ENCODE measurements at places on chromosomes 4 and X.
A peak's percentile ranks its signal among the peaks of the same experiment; 100 is the strongest.

DNA sequence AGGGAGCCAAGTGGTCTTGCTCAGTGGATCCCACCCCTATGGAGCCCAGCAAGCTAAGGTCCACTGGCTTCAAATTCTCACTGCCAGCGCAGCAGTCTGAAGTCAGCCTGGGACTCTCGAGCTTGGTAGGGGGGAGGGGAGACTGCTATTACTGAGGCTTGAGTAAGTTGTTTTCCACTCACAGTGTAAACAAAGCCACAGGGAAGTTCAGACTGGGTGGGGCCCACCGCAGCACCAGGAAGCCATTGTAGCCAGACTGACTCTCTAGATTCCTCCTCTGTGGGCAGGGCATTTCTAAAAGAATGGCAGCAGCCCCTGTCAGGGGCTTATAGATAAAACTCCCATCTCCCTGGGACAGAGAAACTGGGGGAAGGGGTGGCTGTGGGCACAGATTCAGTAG, 721.0 kb upstream of the NDST4 start:
- no peak for DNase-seq

DNA sequence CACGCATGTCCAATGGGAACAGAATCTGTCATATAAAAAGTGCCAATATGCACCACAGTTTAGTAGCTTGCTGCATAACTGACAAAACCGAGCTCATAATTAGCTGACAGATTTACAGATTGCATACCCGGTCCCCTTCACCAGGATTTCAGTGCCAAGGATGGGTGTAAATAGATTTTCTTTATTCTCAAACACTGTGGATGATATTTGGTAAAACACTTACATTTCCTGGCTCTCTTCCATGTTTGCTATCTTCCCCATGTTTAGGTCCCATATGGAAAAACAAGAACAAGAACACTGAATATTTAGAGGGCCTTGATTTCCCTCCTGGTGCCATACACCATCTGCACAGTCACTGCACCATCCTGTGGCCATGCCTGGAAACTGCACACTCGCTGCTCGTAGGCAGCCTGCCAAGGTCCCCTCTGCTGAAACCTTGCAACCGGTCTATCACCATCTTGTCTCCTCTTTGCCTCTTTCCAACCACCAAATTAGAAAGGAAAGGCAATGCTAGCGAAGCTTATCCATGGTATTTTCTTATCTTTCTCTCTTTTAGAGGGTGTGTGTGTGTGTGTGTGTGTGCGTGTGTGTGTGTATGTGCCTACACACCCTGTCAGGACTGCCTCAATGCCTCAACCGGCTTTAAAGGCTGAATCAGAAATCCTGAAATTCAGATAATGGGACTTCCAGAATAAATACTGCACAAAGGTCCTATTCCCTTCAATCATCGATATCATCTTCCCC, 124.2 kb upstream of the MBNL3 start:
- DNase-seq = peak; percentile 3

- no peak for DNase-seq
Measured at GRCh38 chr4:5750052-5750945, 39.3 kb downstream of the EVC start.

GRCh38 chr4:7075962-7076695, 8.3 kb upstream of the GRPEL1 start:
- no peak for DNase-seq

DNA sequence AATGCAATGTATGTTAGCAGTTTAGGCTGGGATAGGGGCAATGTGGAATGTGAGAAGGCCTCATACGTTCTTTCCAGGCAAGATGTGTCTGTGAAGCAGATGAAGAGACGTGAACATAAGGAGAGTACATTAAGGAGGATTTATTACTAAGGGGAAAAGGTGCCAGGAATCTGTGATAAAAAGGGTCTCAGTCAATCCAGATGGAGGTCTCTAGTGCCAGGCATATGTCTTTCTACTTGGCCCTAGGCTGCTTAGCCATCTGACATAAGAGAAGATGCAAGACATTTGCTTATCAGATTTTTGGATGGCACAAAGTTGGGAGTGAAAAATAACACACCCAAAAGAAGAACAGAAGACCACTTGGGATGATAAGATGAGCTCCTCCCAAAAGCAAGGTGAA, 93.0 kb upstream of the PRKG2 start:
- no peak for DNase-seq

Measured in stimulated activated CD4-positive, alpha-beta T cell treated with anti-CD3 and anti-CD28 coated beads, Interleukin-1b, Interleukin-23, amount 100 ng/mL, for 24 hours (primary cell).